Breast epithelium (tissue), 4 donors: ENCODE measurements at places on chromosomes 2 and 18. TPM values are rescaled to one million over a fixed set of nuclear protein-coding genes. Genes with fewer than 3 reads are reported as not detected.

NFU1 gene
- 46.1 TPM for total RNA-seq

DNA sequence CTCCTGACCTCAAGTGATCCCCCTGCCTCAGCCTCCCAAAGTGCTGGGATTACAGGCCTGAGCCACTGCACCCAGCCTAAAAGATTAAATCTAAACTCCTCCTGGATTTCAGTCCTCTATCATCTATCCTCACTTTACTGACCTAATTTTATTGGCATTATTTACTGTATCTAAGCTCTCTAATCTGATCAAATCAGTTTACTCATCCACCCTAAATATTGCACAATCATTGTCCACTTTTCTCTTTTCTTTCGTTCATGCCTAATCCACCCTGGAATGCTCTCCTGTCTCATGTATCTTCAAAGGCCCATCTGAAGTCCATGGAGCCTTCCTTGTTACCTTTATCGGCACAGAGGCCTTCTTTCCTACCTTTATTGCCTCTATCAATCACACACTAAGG is 31.6 kb upstream of the GPR155 start:
- no peak overlapping the region for H3K4me3 ChIP-seq
- H3K36me3 ChIP-seq: no peaks in the 10 kb centered on the region
- no peaks in the 10 kb centered on the region for H3K27me3 ChIP-seq
- H3K27ac ChIP-seq: no peak overlapping the region

CCDC178 gene
- total RNA-seq: 3.5 TPM

DNA sequence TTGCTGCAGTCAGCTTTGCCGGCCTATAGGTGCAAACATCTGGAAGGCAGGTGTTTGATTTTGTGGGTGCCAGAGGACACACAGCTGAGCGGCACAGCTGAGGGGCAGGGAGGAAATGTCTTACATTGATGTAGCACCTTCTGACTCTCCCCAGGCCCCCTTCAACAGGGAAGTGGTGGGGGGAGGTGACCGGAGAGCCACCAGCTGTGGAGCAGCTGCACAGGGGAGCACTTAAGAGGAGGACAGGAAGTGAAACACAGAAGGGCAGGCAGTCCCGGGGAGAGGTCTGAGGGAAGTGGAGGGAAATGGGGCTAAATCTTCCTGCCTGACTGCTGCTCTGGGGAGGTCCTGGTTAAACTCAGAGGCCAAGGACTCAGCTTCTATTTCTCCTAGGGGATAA is 409.1 kb downstream of the TNS1 start:
- H3K27ac ChIP-seq: no peak overlapping the region
- H3K4me1 ChIP-seq: no peaks in the 10 kb centered on the region
- no peaks in the 10 kb centered on the region for H3K27me3 ChIP-seq
- DNase-seq: no peak

CMPK2 gene
- total RNA-seq: 3.3 TPM

GRCh38 chr18:49845629-49846360 is 32.5 kb upstream of the ACAA2 start:
- no peaks in the 10 kb centered on the region for H3K27me3 ChIP-seq
- H3K4me3 ChIP-seq: no peak overlapping the region
- no peaks in the 10 kb centered on the region for H3K36me3 ChIP-seq
- no peak overlapping the region for H3K27ac ChIP-seq

GRCh38 chr2:27915191-27915590 is 24.7 kb downstream of the BABAM2 start:
- no peaks in the 10 kb centered on the region for H3K36me3 ChIP-seq
- H3K27ac ChIP-seq: peak overlapping the region; percentile 74
- no peak for DNase-seq
- H3K4me3 ChIP-seq: no peak overlapping the region
- H3K27me3 ChIP-seq: no peaks in the 10 kb centered on the region

DNA sequence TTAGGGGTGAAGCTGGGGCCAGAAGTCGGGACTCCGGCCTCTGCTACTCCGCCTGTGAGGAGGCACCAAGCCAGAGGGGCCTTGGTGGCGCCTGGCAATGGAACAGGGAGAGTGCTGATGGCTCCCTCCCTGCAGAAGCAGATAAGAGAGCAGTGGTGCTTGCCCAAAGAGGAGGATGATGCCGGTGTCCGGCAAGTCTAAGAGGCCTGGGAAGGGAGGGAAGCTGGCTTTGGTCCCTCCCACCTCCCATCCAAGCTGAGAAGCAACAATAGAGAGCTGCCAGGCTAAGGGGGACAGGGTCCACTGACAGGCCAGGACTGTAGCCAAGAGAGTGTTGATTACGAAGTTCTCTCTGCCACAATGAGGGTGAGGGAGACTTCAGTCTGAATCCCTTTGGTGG is 479.5 kb downstream of the TNS1 start:
- H3K4me3 ChIP-seq: no peak overlapping the region
- no peak overlapping the region for H3K27ac ChIP-seq
- H3K4me1 ChIP-seq: no peaks in the 10 kb centered on the region
- no peaks in the 10 kb centered on the region for H3K27me3 ChIP-seq
- no peak for DNase-seq
- no peaks in the 10 kb centered on the region for H3K36me3 ChIP-seq

DNA sequence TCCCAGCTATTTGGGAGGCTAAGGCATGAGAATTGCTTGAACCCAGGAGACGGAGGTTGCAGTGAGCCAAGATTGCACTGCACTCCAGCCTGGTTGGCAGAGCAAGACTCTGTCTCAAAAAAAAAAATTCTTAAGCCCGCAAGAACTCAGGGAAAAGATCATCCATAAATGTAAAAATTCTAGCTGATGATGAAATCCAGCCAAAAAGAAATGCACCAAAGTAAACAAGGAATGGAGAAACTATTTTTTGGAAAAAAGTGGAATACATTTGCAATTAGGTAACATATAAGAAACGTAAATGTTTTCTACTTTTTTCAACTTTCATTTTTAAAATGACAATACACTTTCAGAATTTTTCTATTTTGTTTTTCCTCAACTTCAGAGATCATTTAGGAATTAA is 61.3 kb downstream of the ASXL2 start:
- H3K4me1 ChIP-seq: no peaks in the 10 kb centered on the region
- no peak overlapping the region for H3K27ac ChIP-seq
- no peak overlapping the region for H3K4me3 ChIP-seq
- DNase-seq: no peak
- no peaks in the 10 kb centered on the region for H3K36me3 ChIP-seq

DNA sequence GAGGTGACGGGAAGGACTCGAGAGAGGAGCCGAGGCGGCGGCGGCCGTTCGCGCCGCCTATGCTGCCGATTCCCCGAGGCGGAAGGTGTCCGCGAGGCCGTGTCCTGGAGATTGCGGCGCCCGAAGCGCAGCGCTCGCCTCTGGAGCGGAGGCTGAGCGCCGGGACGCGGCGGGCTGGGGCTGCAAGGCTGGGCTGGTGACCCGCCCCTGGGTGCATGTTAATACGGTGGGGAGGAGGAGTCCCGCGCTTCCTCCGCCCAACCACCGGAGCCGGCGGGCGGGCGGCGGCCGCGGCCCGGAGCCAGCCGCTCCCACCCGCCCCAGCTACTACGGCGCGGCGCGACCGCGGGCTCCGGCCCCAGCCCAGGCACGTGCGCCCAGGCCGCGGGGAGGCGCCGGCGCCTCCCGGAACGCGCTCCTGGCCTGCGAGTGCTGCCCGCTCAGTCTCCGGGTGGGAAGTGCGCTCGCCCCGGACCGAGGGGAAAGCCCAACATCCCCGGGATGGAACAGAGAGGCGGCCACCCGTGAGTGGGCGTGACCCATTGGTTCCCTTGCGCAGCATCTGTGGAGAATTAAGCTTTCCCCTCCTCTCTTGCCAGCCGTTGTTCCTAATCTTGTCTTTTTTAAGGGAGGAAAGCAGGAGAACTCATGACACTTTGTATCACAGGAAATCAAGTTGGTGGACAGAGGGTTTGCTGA is at the start of gene DLGAP1:
TSS of gene DLGAP1 (minus strand) at position 195 of the 699 bp plus-strand sequence.
- H3K36me3 ChIP-seq: no peaks in the 10 kb centered on the region
- peak within 1 kb of the TSS; percentile 56 for H3K4me3 ChIP-seq
- peak; percentile 24 for DNase-seq
- H3K27me3 ChIP-seq: peaks cover 23% of the 10 kb centered on the region
- no peaks in the 10 kb centered on the region for H3K4me1 ChIP-seq

RANBP2 gene
- total RNA-seq: 91.1 TPM
